ENCODE measurements at places on chromosomes 1 and 21. TPM values are rescaled to one million over a fixed set of nuclear protein-coding genes. Genes with fewer than 3 reads are reported as not detected.
A peak's percentile ranks its signal among the peaks of the same experiment; 100 is the strongest.

The KCNJ9 gene
- total RNA-seq, result not detected

The CRP gene
- 0.18 TPM for total RNA-seq

The ADCY10 gene
- total RNA-seq, result not detected

The CNIH3 gene
- total RNA-seq, result 1.1 TPM

- DNase-seq, result peak; percentile 83
Observed at GRCh38 chr1:243850452-243851256, 611 bp upstream of the AKT3 start.

GRCh38 chr1:233082778-233083550 lies 132.6 kb downstream of the NTPCR start:
- DNase-seq, result no peak

DNA sequence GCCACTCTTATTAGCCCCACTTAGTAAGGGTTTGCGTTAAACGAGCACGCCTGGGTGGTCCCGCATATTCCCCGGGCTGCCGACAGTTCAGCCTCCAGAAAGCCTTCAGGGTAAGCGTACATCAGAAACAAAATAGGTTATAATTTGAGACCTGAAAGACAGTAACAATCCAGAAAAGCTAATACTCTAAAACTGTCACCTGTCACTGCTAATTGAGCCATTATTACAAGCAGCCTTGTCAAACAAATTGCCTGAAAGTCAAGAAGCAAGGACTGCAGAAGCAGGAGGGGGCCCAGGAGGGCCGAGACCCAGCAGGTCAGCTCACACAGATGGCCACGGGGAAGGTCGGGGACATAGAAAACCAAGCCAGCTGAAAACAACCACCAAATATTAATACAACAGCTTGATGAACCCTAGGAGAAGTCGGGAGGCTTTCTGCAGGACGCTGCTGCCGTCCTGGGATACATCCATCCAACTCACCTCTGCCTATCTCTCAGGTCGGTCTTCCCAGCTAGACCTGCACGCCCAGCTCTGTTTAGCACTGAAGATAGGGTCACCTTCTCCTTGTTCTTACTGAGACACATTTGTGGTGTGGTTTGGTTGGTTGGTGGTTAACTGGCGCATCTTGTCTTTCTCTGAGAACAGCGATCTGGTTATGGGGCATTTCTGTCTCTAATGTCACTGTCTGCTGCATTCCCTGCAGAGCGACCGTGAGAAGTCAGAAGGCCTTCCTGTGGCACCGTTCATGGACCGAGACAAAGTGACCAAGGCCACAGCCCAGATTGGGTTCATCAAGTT lies 110.8 kb downstream of the WDR4 start:
- DNase-seq, result no peak

- DNase-seq, result no peak
Observed at GRCh38 chr21:26842974-26843932, 2.0 kb downstream of the ADAMTS1 start.

DNA sequence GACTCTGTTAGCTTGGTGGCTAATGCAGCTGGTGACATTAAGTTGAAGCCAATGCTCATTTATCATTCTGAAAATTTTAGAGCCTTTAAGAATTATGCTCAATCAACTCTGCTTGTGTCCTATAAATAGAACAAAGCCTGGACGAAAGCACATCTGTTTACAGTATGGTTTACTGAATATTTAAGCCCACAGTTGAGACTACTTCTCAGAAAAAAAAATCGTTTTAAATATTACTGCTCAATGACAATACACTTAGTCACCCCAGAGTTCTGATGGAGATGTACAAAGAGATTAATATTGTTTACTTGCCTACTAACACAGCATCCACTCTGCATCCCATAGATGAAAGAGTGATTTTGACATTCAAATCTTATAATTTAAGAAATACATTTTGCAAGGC lies 79.6 kb downstream of the NEGR1 start:
- no peak for DNase-seq

- no peak for DNase-seq
Observed at GRCh38 chr1:70633004-70633403, 221.9 kb downstream of the CTH start.

DNA sequence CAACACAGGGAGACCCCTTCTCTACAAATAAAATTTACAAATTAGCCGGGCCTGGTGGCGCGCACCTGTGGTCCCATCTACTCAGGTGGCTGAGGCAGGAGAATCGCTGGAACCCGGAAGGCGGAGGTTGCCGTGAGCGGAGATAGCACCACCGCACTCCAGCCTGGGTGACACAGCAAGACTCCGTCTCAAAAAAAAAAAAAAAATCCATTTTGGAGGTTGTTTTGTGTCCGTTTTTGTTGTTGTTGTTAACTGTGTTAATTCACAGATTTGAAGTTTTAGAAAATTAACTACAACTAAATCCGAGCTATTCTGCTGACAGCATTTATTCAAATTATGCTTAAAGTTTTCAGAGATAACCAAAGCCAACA lies 618 bp downstream of the CLCC1 start:
- no peak for DNase-seq

- DNase-seq, result no peak
Observed at GRCh38 chr21:33670076-33670978, 28.0 kb downstream of the ITSN1 start.

DNA sequence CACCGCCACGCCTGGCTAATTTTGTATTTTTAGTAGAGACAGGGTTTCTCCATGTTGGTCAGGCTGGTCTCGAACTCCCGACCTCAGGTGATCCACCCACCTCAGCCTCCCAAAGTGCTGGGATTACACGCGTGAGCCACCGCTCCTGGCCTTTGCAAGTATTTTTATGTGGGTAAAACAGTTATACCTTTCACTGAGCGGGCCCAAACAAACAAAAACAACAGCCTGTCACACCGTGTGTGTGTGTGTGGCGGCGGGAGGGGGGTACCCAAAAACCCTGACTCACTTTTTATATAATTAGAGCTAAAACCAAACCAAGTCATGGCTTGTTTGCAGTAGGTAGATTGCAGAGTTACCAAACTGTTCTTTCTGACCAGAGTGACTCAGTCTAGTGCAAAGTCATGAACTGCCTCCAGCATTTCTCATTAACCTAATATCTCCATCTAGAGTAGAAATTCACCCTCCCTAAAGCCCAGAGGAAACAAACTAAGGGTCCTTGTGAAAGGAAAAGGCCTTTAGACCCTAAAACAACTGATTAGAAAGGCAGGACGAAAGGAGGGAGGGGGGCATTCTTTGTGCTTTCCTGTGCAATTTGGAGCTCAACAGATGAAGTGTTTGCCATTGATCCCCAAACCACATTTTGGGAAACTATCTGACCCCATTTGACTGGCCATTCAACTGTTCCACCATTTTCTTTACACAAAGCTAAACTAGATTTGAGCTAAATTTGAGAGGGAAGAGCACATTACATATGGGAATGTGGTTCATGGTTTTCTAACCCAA lies 181.0 kb downstream of the DHRS3 start:
- DNase-seq, result peak; percentile 18

Data from activated T-cell treated with anti-CD3 and anti-CD28 coated beads, Interleukin-2, amount 50 U/mL, for 4 hours (primary cell).